ENCODE measurements at places on chromosomes 16 and 17.

- no peak for DNase-seq
Measured at GRCh38 chr17:78818932-78819331, 21.7 kb downstream of the USP36 start.

- no peak for DNase-seq
Measured at GRCh38 chr17:34692920-34693319, 113.5 kb downstream of the TMEM132E start.

GRCh38 chr17:77125432-77125901 lies 15.3 kb upstream of the SEC14L1 start:
- DNase-seq: no peak

DNA sequence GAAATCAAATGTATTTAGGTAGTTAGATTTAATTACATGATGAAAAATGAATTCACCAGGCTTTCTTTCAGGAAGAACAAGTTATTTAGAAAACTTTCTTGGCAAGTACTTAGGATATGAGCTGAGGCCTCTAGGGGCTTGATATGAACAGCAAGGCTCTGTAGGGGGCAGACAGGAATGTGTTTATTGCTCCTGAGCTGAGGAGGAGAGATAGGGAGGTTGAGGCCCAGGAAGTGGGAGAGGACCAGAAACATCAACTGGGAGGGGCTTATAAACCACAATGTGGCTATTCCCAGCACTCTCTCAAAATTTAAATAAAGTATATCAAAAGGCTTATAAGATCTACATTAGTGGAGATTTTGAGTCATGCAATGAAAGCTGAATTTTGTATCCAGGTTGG lies 154.0 kb upstream of the MAF start:
- DNase-seq: no peak

GRCh38 chr17:61075988-61076387 lies 323.7 kb upstream of the TBX2 start:
- DNase-seq: no peak

- no peak for DNase-seq
Measured at GRCh38 chr16:54955757-54956156, 25.1 kb downstream of the IRX5 start.

- no peak for DNase-seq
Measured at GRCh38 chr17:18140648-18141047, 32.1 kb downstream of the MYO15A start.

GRCh38 chr16:22425847-22426246 lies 51.4 kb upstream of the CDR2 start:
- DNase-seq: no peak

- DNase-seq: no peak
Measured at GRCh38 chr16:87172632-87173031, 144.6 kb downstream of the C16orf95 start.

DNA sequence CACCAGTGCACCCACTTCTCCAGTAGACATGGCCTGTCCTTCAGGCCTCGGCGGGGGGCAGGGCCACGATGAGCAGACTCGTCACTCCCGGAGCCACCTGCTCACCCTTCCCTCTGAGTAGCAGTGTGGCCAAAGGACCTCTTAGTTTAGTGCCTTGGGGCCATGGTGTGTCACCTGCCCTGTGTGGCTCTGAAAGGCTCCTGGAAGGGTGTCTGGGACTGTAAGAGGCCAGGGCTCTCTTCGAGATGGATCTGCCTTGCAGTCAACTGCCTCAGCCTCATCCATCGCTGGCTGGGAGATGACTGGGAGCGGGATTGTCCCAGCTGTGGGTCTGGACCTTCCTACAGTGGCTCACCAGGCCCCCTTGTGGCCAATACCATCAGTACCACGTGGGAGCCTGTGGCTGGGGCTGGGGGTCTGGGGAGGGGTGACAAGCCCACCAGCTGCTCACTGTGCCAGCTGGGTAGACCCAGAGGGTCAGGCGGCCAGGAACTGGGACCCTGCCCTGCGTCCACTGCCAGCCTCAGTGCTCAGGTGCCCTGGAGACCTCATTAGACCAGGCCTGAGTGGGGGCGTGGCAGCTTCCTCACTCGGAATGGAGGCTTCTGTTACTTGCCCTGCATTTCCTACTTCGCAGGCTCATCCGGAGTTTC lies 133.4 kb downstream of the OR1D5 start:
- DNase-seq: no peak

DNA sequence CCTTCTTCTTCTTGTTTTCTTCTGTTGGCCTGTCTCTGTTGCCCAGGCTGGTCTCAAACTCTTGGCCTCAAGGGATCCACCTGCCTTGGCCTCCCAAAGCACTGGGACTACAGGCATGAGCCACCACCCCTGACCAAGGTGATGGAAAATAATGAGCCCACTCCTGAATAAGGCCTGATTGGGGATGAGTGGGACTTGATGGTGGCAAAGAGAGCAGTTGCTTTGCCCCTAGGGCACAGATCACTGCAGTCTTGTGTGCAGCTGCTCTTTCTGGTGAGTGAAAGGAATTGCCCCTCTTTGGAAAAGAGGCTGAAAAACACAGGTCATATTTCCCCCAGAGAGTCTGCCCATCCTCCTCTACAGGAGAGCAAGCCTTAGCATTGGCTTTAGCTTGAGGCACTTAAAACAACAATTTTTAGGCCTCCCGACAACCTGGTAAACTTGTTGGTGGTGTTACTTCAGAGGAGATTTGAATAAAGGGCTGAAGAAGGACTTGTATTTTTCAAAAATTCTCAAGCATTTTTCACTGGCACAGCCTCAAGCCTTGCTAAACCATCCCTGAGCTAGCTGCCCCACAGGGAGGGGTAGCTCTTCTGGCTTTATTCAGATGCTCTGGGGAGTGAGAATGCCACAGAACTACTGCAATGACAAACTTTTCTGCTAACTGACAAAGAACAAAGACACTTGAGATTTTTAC lies 6.1 kb upstream of the PDP2 start:
- no peak for DNase-seq

DNA sequence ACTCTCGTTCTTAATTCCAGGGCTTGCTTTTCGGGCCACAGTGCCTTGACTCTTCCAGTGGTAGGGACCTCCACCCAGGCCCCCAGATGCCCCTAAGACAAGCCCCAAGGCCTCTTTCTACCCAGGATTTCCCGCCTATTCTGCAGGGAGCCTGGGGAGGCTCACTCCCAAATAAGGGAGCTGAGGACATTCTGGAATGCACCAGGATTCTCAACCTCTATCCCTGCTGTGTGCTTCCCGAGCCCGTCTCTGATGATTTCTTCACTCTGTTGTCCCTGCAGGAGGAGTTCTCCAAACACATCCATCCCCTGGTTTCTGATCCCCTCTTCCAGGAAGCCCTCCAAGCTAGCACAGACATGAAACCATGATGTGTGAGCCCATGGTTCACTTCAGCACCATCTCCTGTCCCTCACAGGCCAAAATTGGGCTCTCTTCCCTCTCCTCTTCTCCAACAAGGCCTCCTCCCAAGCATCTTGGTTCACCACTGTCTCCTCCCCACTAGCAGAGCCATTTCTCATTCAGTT lies 255.9 kb downstream of the KATNIP start:
- DNase-seq: no peak

GRCh38 chr17:10314329-10314728 lies 58.5 kb downstream of the MYH13 start:
- no peak for DNase-seq

DNA sequence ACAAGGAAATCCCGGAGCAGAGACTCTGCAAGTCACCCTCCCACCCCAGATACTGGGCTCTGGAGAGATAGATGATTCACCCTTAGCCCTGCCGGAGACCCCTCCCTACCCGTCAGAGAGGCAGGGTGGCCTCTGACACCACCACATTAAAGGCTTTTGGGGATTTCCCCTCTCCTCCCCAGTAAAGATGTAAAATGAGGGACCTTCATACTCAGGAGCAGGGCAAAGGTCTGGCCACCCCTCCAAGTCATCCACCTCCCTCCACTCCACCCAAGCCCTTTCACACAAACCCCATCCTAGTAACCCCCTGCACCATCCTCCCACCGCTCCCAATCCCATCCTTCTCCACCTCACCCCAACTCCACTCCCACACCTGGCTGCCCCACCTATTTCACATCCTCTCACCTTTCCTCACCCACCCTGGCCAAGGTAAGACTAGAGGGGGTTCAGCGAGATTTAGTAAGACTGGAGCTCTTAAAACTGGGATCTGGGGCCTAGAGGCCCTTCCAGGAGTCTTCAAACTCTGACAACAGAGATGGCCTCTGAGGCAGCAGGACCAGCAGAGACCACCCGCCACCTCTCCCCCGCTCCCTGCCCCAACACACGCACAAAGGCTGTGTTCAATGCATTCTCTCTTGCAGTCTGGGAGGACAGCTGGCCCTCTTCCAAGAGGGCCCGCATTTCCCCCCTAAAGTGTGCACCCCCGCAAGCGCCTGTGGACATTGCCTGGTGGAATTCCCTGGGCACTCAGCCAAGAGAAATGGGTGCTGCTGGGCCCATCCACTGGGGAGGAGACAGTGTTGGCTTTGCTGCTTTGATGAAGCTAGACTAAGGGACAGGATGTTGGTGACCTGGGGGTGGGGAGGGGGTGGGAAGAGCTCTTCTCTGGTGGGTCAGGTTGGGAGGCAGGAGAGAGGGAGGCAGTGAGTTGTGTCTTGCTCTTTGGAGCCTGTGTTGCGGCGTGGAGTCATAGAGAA lies 1.1 kb downstream of the ABAT start:
- DNase-seq: no peak

- no peak for DNase-seq
Measured at GRCh38 chr17:48066656-48067055, 18.5 kb downstream of the NFE2L1 start.

DNA sequence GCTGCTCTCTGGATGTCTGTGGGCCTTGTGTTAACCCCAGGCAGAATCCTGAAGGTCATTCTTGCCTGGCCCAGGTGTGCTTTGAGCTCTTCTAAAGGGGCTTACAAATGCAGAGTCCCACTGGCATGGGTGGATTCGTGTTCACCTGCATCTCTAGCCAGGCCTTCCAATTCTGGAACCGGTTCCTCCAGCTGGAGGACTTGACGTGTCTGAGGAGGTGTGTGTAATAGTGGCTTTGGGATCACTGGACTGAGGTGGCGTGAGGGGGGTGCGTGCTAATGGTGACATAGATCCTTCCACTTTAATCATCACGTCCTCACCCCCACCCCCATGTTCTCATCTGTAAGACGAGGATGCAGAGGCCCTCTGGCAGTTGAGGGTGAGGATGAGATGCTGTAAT lies 4.8 kb downstream of the GSE1 start:
- DNase-seq: no peak

DNA sequence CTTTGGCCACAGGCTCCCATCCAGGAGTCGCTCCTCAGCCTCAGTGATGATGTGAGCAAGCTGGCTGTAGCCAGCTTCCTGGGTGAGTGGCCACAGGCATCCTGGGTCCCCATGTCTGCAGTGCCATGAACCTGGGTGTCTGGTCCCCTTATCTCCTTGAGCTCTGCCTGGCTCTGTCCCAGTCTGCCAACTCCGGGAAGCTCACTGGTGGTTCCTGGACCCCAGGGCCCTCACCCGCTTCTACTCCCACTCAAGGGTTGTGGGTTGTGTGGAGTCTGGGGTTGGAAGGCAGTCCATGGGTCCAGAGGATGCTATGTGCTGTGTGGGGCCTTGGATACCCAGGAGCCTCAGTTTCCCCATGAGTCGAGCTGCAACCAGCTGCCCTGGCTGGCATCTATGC lies 11.7 kb upstream of the SMIM5 start:
- DNase-seq: no peak

DNA sequence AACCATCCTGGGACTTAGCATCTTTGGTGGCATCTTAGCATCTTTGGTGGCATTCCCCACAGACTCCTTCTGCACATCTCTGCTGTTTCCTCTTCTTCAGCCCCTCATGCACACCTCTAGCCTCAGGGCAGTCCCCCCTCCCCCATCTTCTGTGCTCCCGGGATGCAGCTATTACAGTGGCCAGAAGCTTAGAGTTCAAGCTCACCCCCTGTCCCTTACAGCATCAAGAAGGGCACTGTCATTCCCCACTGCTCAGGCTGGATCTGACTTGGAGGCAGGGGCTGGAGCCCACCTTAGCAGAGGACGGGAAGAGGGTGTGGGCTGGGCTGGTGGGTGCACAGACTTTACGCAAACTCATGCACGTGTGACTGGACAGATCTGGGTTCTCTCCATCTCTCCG lies 650 bp downstream of the EPN3 start:
- no peak for DNase-seq

GRCh38 chr17:59814276-59814675 lies 78.5 kb downstream of the TUBD1 start:
- no peak for DNase-seq

DNA sequence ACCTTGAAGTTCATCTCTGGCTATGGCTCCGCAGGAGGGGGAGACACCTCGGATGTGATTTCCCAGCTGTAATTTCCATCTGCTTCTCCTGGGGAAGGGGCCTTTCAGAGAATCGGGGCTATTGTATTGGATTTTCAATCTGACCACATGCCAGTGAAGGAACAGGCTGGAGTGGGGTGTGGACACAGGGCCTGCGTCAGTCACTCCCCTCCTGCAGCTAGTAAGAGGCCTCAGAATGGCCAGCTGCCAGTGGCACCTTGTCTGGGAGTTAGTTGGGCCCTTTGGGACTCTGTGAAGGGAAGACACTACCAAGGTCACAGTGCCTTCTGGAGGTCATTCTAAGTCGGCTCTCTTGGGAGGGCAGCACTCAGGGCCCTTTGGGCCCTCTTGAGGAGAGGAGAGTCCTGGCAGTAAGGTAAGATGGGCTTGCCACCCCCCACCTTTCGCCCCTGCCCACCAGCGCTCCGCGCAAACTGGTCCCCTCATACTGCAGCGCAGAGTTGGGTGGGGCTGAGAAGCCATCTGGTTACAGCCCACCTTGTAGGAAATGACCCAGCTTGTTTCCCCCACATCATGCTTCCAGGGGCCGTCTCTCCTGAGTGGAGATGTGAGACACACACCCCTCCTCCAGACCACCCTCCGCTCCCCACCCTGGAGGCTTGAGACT lies 5.4 kb downstream of the NXPH3 start:
- DNase-seq: no peak

DNA sequence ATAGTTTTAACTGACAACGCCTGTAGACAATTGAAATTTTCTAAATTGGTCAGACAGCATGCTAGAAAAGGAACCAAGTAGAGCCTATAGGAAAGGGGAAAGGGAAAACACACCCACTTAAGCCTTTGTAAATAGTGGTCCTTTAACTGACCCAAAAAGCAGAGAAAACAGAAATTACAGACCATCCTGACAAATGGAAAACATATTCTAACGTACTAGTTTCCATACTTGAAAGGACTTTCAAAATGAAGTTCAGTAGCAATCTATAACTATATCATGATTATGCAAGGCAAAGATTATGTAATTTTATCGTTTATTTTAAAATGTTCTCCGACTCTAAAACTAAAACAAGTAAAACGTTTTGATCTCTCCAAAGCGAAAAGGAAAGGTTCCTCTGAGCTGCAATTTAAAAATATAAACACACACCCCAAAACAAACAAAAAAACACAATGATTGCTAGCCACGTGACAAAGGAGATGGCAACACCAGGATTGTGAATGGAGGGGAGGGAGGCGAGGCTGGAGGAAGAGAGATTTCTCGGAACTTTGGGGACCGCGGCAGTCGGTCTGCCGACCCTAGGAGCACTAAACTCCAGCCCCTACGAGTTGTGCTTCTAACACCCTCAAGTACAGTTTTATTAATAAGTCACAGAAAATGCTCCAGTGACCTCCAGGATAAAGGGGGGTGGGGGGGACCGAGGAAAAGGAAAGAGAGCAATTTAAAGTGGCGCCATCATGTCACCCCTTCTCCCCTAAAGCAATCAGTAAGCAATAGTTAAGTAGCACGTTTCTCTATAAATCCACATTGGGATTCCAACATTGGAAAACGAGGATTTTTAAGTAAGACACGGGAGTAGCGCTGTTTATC lies 1.7 kb downstream of the KANSL1 start:
- DNase-seq: no peak
